NCI-H1105 treated with DMSO at 0.1 percent for 48 hours (cell line): ENCODE measurements at places on chromosomes 12 and 14.

- DNase-seq = no peak
Measured at GRCh38 chr12:93879476-93880421, 202.6 kb downstream of the CRADD start.

DNA sequence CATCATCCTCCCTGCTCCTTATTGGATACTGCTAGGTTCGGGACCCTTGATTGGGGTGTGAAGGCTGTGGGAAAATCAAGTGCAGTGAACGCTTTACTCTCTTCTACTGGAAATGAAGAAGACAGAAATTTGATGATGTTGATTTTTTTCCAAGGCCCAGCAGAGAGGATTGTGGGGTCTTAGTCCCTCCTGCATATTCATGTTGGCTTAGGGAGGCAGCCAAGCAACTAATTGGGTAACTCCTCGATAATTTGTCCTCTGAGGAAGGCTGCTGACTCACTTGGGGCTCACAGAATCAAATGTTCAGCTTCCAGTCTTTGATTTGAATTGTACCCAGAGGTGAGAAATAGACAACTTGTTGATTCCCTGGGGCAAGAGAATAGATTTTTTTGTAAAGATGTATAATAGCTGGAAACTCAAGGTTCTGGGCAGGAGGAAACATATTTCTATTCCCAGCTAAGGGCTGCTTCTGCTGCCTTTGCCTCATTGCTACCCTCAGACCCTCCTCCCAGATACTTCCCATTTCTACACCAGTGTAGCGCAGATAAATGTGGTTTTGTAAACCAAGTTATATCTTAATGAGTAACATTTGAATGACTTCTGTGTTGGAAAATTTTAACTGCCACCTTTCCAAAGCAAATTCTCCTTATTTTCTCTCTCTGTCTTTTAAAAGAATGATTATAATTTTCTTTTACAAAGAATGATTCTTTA, 21.7 kb downstream of the NEUROD4 start:
- DNase-seq = no peak

- DNase-seq = no peak
Measured at GRCh38 chr14:86739761-86740160, 1209.8 kb downstream of the FLRT2 start.

GRCh38 chr14:87285506-87285905, 707.5 kb downstream of the GALC start:
- no peak for DNase-seq

DNA sequence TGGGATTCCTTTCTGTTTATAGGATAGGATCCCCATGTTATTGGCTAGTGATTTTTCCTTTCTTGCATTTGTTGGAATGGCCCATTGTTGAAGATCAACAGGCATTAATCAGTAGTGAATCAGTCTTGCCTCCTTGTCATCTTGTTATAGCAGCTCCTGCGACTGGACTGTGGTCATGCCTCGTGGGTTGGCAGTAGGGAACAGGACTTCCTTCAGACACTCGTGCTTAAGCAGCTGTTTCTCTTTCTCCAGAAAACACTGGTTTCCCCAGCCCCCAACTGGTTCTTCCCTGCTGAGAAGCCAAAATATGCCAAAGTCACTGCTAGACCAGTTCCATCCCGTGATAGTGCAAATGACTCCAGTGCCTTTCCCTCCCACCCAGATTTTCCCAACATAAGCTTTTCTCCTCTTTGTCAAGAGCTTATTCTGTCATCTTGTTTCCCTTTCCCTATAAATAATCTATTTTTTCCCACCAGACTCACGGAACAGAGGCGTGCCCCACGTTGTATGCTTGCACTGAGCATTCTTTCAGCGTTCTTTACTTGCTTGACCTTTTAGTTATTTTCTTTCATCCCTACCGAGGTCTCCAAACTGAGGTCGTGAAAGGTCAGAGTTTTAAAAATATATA, 83.5 kb downstream of the SAMD4A start:
- no peak for DNase-seq

- DNase-seq = no peak
Measured at GRCh38 chr12:114696443-114697242, 12.7 kb upstream of the TBX3 start.

GRCh38 chr14:30607156-30607780, 14.9 kb upstream of the SCFD1 start:
- no peak for DNase-seq

- no peak for DNase-seq
Measured at GRCh38 chr12:31710021-31710818, 18.6 kb downstream of the AMN1 start.

DNA sequence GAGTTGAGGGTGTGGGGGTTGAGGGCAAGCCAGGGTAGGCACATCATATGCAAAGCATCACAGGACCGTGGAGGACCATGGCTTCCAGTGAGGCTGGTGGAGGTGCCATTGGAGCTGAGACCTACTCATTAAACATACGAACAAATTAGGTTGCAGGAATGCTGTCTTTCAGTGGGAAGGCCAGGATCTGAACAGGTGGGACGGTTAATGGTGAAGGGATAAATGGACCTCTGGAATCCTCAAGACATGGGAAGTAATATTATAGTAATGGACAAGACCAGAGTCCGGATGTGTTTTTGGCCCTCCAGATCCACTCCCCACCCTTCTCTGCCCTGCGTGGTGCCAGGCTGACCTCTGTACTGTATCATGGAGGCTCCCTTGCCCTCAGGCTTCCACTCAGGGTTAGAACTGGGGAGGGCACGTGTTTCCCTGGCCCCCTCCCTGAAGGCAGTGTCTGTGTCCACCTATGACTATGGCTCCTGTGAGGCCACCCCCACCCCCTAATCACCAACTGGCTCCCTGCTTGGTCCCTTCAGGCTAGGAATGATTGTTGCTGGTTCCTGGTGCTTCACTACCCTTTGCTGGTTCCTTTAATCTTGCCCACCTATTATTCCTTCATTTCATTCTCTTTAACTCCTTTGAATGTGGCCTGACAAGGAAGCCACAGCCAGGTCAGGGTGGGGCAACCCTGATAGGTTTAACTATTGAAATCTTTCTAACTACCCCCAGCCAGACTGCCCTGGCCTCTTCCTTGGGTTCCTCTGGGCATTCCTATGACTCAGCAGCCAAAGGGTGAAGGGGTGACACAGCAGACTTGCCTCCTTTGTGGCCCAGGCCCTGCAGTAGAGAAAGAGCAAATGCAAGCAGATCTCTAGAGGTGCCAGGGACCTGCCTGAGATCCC, 10.7 kb downstream of the DHRS2 start:
- no peak for DNase-seq

DNA sequence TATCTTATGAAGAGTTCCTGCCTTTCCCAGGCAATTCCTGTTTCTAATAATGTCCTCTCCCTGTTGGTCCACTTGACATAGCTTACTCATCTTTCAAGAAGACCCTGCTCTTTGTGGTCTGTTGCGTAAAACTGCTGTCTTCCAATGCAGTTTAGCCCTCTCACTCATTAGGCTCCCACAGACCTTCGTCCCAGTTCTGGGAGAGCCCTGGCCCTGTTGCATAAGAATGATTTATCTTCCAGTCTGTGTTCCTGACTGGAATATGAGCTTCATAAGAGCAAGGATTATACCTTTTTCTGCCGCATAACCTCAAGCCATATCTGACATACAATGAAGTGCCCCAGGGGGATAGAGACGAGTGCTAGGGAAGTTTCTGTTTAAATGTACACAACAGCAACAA, 365.9 kb upstream of the NOVA1 start:
- no peak for DNase-seq

- DNase-seq = peak; percentile 77
Measured at GRCh38 chr12:41627476-41627875, 439.4 kb downstream of the PDZRN4 start.

- no peak for DNase-seq
Measured at GRCh38 chr12:49827051-49827400, 1.2 kb downstream of the NCKAP5L start.

DNA sequence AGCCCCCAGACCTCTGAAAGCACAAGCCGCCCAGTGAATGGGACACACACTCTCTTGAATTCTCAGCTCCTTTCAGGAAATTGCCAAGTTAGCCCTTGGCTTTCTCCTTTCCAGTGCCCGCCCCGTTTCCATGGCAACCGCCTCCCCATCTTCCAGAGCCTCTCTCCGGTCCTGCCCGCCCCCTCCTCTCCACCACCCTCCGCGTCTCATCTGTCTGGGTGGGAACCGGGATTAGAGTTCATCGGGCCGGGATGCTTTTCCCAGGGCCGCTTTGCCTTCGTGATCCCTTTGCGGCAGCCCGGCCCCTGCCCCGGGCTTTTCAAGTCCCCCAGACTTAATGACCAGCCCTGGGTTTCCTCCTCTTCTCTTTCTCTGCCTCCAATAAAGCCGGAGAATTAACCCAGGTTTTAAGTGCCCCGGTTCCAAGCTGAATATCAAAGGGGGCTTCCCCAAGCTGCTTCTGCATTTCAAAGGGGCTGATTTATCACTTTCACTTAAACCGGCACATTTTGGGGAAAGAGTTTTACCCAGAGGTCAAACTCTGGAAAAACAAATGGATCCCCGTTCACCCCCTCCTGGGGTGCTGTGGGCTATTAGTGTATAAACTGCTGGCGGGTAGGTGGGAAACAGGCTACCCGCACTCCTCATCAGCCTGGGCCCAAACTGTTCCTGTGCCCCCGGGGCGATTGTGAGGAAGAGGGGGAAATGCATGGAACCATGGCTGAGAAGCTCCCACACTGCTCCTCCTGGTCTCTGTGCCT, 101.7 kb downstream of the ZFP36L1 start:
- no peak for DNase-seq

DNA sequence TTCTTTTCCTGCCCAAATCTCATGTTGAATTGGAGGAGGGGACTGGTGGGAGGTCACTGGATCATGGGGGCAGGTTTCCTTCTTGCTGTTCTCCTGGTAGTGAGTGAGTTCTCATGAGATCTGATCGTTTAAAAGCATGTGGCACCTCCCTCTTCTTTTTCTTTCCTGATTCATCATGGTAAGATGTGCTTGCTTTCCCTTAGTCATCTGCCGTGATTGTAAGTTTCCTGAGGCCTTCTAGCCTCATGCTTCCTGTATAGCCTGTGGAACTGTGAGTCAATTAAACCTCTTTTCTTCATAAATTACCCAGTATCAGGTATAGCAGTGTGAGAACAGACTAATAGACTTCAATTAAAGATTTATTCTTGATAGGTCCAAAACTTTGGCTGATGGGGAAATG, 83.5 kb downstream of the CAND1 start:
- no peak for DNase-seq

- DNase-seq = no peak
Measured at GRCh38 chr12:49019120-49019430, 499 bp upstream of the PRKAG1 start.

- no peak for DNase-seq
Measured at GRCh38 chr12:49941556-49942511, 8.7 kb upstream of the AQP2 start.

- no peak for DNase-seq
Measured at GRCh38 chr14:94612174-94612573, at the start of gene SERPINA3. TSS of gene SERPINA3 (plus strand) at chr14:94612391. CDS start at chr14:94614442, 2,051 bp downstream.

DNA sequence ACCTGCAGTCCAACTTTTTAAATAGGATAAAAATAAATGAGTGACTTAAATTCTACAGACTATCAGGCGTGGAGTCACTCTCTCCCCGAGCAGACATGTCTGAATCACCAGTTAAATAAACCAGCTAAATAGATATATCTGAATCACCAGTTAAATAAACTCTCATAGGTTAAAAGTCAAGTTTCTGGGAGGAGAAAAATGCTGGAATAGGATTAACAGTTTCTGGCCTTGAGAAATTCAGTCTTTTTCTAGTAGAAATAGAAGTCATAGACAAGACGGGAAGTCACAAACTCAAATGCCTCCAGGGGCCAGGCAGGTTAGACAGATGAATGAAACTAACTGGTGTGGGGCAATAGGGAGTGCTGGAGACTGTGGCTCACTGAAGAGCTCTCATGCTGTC, 258.6 kb upstream of the TMEM132C start:
- DNase-seq = no peak

- DNase-seq = no peak
Measured at GRCh38 chr12:26769611-26770010, 63.4 kb downstream of the ITPR2 start.

DNA sequence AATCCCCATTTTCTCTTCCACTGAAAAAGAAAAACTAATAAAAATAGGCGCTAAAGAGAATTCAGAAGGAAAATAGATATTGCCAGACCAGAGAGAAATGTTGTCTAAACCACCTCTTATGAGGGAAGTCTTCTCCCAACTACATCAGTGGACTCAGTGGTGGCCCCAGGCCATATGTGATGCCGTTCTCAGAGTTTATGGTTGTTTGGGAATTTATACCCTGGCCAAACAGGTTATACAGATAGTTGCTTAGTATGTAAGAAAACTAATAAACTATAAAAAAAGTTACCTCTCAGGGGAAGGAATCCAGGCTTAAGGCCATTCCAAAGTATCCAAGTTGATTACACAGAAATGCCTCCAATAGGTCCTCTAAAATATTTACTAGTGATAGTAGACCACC, 103.4 kb upstream of the RBM19 start:
- DNase-seq = no peak

- DNase-seq = no peak
Measured at GRCh38 chr14:92577321-92577742, 63.8 kb downstream of the RIN3 start.

DNA sequence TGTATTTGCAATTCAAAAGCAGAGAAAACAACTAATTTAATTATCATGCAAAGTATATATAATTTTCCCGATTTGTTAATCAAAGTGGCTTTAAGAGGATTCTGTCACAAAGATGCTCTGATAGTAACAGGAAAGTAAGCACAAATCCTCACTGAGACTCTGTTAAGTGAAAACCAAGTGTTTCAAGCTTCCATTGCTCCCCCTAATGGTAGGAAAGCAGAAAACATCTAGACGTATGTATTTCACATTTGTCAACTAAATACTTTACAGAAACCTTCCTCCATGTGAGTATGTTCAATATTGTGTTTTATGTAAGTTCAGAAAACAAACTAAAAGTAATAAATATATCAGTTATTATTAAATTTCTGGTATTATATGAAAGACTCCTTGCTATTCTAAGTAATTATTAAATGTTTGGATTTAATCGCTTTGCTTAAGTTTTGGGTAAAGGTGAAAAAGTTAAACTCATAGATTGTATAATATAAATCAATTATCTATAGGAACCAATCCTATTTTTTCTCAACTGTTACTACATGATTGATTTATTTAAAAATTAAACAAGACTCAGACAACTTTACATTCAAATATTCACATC, 1.5 kb upstream of the NTS start:
- DNase-seq = peak; percentile 75

- DNase-seq = no peak
Measured at GRCh38 chr14:79325557-79325956, 885.7 kb downstream of the DIO2 start.

- DNase-seq = no peak
Measured at GRCh38 chr12:53867216-53868012, 71.2 kb upstream of the HOXC13 start.

GRCh38 chr12:83335748-83336147, 649.0 kb downstream of the TMTC2 start:
- DNase-seq = no peak

- no peak for DNase-seq
Measured at GRCh38 chr12:69663726-69664125, 35.4 kb downstream of the BEST3 start.

DNA sequence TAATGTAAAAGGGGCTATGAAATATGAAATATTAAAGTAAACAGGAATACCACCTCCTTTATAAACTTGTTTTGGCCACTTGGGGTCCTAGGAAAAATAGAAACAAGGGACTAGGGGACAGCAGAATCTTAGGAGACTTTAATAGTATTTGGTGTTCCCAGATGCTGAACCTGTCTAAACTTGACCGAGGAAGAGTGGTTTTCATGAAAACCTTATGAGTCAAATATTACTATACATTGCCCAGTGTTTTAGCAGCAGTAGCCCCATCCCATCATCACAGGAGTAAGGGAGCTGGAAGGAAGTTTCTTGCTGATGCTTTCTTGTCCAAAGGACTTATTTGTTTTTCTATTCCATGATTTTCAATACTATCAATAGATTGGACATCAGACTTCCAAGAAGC, 177.5 kb upstream of the CAND1 start:
- DNase-seq = no peak

- no peak for DNase-seq
Measured at GRCh38 chr14:25026476-25027137, 23.3 kb downstream of the STXBP6 start.
